CD4-positive, alpha-beta memory T cell (primary cell): ENCODE measurements at places on chromosomes 3 and 15. TPM values are rescaled to one million over a fixed set of nuclear protein-coding genes. Genes with fewer than 3 reads are reported as not detected.

- H3K4me3 ChIP-seq: no peak overlapping the region
- H3K36me3 ChIP-seq: no peaks in the 10 kb centered on the region
- H3K27me3 ChIP-seq: no peaks in the 10 kb centered on the region
- no peak overlapping the region for H3K27ac ChIP-seq
- H3K4me1 ChIP-seq: no peaks in the 10 kb centered on the region
These were observed 1132.8 kb downstream of the OTOL1 start for GRCh38 chr3:162629372-162629771.

DNA sequence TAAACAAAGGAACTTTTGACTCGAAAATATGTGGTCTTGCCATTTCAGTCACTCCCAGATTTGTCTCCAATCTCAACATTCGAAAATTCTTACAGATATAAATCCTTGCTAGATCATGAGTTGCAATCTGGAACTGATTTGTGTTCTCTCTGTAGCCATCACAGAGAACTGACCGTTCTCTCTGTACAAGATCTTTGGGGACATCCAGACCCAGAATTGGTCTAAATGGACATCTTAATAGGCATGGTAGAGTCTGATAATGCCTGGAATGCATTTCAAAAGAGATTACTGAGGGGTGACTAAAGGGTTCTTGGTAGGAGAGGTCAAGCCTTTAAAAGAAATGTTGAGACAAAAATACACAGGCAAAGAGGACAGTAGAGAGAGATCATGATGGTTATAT lies 7.2 kb upstream of the MEF2A start:
- no peaks in the 10 kb centered on the region for H3K36me3 ChIP-seq
- H3K4me3 ChIP-seq: no peak overlapping the region
- no peaks in the 10 kb centered on the region for H3K4me1 ChIP-seq
- H3K27me3 ChIP-seq: no peaks in the 10 kb centered on the region
- no peak for DNase-seq

DNA sequence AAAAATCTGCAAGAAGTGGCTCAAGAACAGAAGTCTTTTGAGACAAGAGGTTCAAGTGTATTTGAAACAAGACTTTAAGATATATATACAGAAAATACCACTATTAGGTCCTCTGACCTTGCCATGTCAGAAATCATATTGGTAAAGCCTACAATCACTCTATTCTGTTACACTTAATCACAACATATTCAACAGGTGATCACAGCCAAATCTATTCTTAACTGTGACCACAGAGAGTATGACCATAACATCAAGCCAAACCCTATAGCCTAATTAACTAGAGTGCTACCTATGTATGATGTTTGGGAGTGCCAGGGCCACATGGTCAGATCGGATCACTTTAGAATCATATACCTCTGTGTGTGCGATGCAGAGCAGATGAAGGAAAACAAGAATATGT lies 2.2 kb downstream of the DNAJC19 start:
- no peak overlapping the region for H3K4me3 ChIP-seq
- no peak for DNase-seq
- peaks cover 31% of the 10 kb centered on the region for H3K4me1 ChIP-seq
- H3K27me3 ChIP-seq: no peaks in the 10 kb centered on the region

DNA sequence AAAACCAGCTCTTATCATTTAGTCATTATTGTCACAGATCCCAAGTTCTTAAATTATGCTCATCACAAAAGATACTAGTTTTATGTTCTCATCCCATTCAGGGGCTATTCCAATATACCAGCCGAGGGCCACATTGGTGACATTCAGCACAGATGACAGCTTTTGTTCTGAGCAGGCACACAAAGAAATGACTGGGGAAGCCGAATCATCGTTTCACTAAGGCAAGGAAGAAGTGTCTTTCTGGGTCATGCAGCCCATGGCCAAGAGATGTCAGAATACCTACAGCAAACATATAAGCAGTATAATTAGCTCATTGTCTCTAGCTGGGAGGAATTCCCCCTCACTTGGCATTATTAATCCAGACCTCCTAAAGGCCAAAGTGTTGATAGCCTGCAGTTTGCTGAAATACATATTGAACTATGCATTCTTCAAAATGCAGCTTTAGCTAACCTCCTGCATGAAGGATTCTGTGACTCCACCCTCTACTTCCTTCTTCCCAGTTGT lies 100.2 kb downstream of the CNTN4 start:
- no peaks in the 10 kb centered on the region for H3K36me3 ChIP-seq
- no peak overlapping the region for H3K27ac ChIP-seq
- no peaks in the 10 kb centered on the region for H3K4me1 ChIP-seq
- H3K27me3 ChIP-seq: no peaks in the 10 kb centered on the region
- DNase-seq: no peak

DNA sequence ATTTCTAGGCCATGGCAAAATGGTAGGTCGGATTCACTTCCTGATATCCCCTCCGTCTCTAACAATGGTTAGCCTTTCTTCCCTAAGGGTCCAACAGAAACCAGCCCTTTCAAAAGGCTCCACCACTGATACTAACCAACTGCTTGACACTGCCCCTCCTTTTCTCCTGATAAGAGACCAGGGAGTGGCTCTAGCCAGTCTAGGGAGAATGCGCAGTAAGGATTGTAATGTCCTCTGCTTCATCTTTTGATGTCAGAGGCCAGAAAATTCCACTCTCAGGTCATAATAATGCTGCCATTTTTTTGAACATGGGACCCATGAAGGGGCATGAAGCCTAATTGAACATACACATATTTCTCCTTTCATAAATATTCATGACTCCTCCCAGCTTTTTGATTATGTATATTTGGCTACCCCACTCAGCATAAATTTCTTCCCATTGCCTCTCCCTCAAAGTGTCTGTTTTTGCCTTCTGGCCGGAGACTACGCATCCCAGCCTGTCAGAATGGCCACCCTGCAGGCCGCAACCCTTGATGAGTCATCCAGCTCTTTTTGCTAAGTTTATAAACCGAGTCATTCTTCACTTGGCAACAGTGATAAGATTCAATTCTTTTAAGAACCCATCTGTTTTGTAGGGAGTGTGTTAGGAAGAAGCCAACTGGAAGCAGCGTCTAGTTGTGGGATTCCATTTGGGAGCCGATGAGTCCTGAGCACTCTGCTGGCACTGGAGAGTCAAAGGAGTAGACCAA lies 189.0 kb upstream of the MCTP2 start:
- H3K4me1 ChIP-seq: no peaks in the 10 kb centered on the region
- no peak overlapping the region for H3K4me3 ChIP-seq
- no peaks in the 10 kb centered on the region for H3K27me3 ChIP-seq
- H3K36me3 ChIP-seq: no peaks in the 10 kb centered on the region
- DNase-seq: no peak
- H3K27ac ChIP-seq: no peak overlapping the region

DNA sequence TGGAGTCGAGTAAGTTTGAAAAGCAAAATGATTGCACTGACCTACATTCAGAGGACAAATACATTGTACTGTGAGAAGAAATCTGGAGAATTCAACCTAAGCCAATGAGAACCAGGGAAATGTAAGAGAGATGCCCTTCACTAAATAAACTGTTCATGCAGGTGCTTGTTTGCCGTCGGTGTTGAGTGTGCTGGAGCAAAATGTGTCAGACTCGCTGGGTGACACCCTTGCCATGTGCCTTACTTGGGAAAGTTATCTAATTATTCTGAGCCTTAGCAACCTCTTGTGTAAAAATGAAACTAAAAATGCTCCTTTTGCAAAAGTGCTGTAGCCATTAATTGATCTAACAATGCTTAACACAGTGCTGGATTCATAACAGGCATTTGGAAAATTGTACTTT lies 140.4 kb downstream of the GABRB3 start:
- no peak for DNase-seq
- no peaks in the 10 kb centered on the region for H3K4me1 ChIP-seq
- no peak overlapping the region for H3K4me3 ChIP-seq
- no peak overlapping the region for H3K27ac ChIP-seq
- no peaks in the 10 kb centered on the region for H3K36me3 ChIP-seq

GRCh38 chr3:186683979-186684378 lies 18.2 kb downstream of the HRG start:
- no peaks in the 10 kb centered on the region for H3K36me3 ChIP-seq
- H3K27me3 ChIP-seq: no peaks in the 10 kb centered on the region
- no peak for DNase-seq
- no peak overlapping the region for H3K27ac ChIP-seq
- H3K4me3 ChIP-seq: no peak overlapping the region
- H3K4me1 ChIP-seq: no peaks in the 10 kb centered on the region

GRCh38 chr3:169218314-169218983 lies 445.1 kb downstream of the MECOM start:
- no peaks in the 10 kb centered on the region for H3K36me3 ChIP-seq
- H3K27ac ChIP-seq: no peak overlapping the region
- H3K27me3 ChIP-seq: no peaks in the 10 kb centered on the region
- no peaks in the 10 kb centered on the region for H3K4me1 ChIP-seq
- no peak for DNase-seq

GRCh38 chr3:98977520-98977919 lies 76.0 kb upstream of the DCBLD2 start:
- H3K27ac ChIP-seq: no peak overlapping the region
- H3K27me3 ChIP-seq: no peaks in the 10 kb centered on the region
- no peak for DNase-seq
- no peak overlapping the region for H3K4me3 ChIP-seq

GRCh38 chr3:140850210-140850955 lies 91.3 kb upstream of the SLC25A36 start:
- no peaks in the 10 kb centered on the region for H3K4me1 ChIP-seq
- H3K27ac ChIP-seq: no peak overlapping the region
- no peak overlapping the region for H3K4me3 ChIP-seq
- H3K27me3 ChIP-seq: no peaks in the 10 kb centered on the region
- no peak for DNase-seq

DNA sequence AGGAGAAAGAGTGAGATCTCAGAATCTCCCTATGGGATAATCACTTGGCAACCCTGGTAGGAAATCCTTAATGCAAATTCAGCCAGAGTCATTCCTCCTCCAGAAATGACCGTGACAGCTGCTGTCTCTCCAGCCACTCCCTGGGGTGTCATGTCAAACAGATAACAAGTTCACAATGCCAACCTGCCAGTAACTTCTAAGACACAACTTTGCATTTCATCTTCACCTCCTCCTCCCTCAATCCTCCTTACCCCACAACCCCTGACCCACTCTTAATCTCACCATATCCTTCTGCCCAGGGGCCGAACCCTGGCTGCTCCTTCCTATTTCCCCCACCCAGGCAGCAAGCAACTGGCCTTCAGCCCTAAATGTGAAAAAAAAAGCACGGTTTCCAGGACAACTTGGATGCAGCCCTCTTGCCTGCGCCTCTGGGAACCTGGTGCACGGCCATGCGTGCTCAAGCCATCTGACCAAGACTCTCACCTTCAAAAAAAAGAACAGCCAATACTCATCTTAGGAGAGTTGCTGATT lies 166.0 kb downstream of the NTRK3 start:
- no peaks in the 10 kb centered on the region for H3K27me3 ChIP-seq
- H3K27ac ChIP-seq: no peak overlapping the region
- H3K4me3 ChIP-seq: no peak overlapping the region
- H3K36me3 ChIP-seq: no peaks in the 10 kb centered on the region

GRCh38 chr3:18080198-18080689 lies 337.8 kb upstream of the TBC1D5 start:
- no peak overlapping the region for H3K27ac ChIP-seq
- no peak overlapping the region for H3K4me3 ChIP-seq
- DNase-seq: no peak

GRCh38 chr15:37967788-37968187 lies 33.3 kb downstream of the TMCO5A start:
- H3K27ac ChIP-seq: no peak overlapping the region
- H3K4me3 ChIP-seq: no peak overlapping the region
- no peak for DNase-seq
- H3K4me1 ChIP-seq: no peaks in the 10 kb centered on the region

DNA sequence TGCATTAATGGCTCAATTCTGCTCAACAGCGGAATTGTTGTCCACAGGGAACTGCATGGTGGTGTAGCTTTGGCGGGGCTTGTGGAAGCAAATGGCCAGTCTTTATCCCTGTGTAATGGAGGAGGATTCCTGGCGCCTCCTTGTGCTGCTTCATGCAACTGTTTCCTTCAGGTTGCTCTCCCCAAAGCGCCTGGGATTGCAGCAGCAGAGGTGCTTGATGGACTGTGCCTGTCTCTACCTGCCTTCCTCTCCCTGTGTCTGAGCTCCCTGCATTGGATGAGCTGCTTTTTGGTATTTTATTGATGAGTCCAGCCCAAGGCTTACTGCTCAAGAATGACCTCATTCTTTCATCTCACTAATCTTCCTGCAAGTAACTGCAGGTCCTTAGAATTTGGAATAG lies 72.9 kb upstream of the NDN start:
- H3K27me3 ChIP-seq: no peaks in the 10 kb centered on the region
- H3K4me3 ChIP-seq: no peak overlapping the region
- no peak for DNase-seq
- no peaks in the 10 kb centered on the region for H3K4me1 ChIP-seq
- H3K27ac ChIP-seq: no peak overlapping the region
- H3K36me3 ChIP-seq: no peaks in the 10 kb centered on the region

TMEM45A gene
- polyA plus RNA-seq: not detected

SUCNR1 gene
- polyA plus RNA-seq: not detected

SLC24A5 gene
- not detected for polyA plus RNA-seq

GOLGA6B gene
- not detected for polyA plus RNA-seq

FBLN2 gene
- polyA plus RNA-seq: not detected

MYZAP gene
- polyA plus RNA-seq: 0.16 TPM

MCTP2 gene
- polyA plus RNA-seq: 5.2 TPM

CA12 gene
- not detected for polyA plus RNA-seq

ISLR gene
- polyA plus RNA-seq: not detected

CHAC1 gene
- 0.43 TPM for polyA plus RNA-seq

FSIP1 gene
- polyA plus RNA-seq: 1.1 TPM
